ENCODE measurements at places on chromosomes 11 and 22.

- no peak for DNase-seq
Observed at GRCh38 chr11:44858796-44859527, 91.7 kb downstream of the TP53I11 start.

- no peak for DNase-seq
Observed at GRCh38 chr22:32410459-32410858, 1.6 kb downstream of the RTCB start.

- DNase-seq, result no peak
Observed at GRCh38 chr11:110465231-110465630, 35.5 kb downstream of the FDX1 start.

DNA sequence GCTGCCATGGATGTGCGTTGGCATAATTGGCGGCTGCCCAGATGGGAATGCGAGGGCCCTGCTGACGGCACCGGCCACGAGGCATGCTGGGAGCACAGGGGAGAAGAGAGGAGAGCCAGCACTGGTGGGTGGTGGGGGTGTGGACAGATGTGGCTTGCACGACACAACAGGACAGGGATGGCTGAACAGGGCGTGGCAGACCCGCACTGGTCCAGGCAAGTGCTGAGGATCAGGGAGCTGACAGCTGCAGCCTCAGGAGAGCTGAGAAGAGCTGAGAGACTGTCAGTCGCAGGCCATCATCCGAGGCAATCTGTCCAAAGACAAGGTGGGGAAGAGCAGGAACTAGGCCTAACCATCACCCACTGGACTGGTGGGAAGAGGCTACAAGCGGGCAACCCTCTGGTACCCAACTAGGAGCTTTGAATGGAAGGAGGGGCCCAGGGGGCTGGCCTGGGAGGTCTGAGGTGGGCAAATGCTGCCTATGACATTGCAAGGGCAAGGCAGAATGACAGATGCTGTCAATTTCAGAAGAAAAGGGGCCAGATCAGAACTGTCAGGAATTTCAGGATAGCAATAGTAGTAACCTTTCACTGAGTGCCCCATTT is 2.4 kb downstream of the GNB1L start:
- no peak for DNase-seq

GRCh38 chr11:650482-650881 is 13.4 kb downstream of the DRD4 start:
- no peak for DNase-seq

DNA sequence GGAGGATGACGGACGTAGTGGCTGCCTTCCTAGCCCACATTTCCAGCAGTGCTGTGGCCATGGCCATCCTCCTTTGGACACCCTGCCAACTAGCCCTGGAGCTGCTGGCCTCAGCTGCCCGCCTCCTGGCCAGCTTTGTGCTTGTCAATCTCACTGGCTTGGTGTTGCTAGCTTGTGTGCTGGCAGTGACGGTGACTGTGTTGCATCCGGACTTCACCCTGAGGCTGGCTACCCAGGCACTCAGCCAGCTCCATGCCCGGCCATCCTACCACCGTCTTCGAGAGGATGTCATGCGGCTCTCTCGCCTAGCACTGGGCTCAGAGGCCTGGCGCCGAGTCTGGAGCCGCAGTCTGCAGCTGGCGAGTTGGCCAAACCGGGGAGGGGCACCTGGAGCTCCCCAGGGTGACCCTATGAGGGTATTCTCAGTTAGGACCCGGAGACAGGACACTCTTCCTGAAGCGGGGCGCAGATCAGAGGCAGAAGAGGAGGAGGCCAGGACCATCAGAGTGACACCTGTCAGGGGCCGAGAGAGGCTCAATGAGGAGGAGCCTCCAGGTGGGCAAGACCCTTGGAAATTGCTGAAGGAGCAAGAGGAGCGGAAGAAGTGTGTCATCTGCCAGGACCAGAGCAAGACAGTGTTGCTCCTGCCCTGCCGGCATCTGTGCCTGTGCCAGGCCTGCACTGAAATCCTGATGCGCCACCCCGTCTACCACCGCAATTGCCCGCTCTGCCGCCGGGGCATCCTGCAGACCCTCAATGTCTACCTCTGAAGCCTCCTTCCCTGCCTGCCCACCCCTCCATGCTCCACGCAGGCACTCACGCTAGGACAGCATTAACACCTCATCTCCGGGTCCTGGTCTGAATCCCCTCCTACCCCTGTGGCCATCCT is 1.6 kb downstream of the RNF26 start:
- no peak for DNase-seq

DNA sequence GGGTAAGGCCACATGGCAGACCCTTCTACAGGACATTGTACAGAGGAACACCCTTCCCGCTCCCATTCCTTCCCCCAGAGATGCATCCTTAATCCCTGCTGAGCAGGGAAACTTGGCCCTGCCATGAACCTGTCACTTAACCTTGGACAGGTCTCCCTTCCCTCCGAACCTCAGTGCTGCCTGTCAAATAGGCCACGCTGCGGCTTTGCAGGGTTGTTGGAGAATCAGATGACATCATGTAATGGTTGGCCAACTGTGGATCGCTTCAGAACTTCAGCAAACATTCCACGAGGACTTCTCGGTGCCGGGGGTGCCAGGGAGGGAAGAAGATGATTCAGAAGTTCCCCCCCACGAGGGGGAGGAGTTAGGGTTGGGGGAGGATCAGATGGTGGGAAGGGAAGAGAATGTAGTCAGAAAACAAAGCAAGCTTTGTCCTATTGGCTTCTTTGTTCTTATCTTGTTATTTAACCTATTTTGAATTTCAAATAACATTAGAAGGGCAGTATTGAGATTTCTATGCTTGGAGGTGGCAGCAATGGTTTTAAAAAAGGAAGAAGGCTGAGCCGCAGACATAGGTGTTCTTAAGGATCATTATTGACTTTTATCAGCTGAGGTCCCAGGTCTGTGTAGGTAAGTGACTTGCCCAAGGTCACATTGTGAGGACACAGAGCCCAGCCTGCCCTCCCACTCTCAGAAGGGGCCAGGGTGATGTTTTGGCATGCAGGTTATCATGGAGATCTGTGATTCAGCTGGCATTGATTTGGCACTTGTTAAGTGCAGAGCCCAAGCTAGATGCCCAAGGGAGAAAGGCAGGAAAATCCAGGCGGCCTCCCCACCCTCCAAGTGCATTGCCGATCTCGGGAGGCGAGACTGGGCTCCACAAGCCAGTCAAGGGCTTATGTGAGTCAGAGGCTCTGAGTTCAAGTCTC is 3.1 kb downstream of the CDC42EP1 start:
- DNase-seq, result no peak

DNA sequence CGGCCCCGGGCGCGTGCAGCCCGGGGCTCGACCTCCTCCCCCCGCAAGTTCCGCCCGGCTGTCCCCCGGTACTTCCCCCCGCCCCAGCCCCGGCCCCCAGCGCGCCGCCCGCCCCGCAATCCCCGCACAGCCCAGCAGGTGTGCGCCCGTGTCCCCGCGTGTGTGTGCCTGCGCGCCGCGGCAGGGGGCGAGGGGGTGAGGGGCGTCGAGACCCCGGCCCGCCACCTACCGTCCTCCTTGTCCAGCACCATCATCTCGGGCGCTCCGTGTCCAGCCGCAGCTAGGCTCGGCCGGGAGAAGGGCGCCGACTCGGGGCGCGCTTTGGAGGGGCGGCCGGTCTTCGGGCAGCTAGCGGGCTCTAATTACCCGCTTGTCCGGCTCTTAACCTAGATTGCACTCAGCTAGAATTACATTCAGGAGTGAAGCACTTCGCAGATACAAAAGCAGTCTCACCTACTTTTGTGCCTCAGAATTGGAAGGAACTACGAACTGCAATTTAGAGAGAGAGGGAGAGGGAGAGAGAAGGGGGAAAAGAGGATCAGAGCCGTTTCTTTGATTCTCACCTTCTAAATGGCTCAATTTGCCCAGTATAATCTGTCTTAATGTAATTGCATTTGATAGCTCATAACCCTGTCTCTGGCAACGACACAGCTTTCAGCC is 439 bp downstream of the LMO1 start:
- no peak for DNase-seq

DNA sequence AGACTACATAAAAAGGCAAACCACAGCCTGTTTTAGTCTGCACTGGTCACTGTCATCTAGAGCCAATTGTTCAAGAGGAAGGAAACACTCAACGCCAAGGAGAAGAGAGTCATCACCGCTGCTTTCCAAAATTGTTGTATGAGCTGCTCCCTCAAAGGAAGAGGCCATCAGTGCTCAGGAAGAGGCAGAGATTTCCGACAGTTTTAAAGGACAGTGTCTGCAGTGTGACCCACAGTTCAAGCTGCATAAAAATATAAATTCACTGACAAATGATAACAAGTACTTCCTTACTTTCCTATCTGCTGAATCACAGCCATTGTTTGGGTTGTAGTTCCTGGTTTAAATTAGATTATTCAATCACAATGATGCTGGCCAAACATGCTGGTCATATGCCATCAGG is 16.4 kb downstream of the PRCP start:
- DNase-seq, result no peak

GRCh38 chr22:32255217-32255616 is at the start of gene SLC5A4:
TSS of gene SLC5A4 (minus strand) at chr22:32255347. CDS start at chr22:32255329, 18 bp downstream.
- DNase-seq, result no peak

DNA sequence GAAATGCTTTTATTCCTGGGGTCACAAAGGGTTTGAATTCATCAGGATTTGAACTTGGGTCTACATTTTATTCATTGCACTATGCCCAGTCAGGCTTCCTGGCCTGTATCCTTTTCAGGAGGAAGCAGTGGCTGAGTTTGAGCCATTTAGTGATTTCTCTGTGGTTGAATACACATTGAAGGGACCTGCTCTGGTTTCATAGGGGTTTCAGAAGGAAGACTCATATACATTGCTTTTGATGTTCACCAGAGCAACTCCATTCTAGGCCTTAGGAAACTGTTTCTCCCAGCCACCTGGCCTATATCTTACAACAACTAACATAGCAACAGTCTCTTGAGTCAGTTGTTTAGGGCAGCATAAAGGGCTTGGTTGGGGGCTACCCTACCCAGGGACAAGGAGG is 165.7 kb downstream of the INSC start:
- no peak for DNase-seq

DNA sequence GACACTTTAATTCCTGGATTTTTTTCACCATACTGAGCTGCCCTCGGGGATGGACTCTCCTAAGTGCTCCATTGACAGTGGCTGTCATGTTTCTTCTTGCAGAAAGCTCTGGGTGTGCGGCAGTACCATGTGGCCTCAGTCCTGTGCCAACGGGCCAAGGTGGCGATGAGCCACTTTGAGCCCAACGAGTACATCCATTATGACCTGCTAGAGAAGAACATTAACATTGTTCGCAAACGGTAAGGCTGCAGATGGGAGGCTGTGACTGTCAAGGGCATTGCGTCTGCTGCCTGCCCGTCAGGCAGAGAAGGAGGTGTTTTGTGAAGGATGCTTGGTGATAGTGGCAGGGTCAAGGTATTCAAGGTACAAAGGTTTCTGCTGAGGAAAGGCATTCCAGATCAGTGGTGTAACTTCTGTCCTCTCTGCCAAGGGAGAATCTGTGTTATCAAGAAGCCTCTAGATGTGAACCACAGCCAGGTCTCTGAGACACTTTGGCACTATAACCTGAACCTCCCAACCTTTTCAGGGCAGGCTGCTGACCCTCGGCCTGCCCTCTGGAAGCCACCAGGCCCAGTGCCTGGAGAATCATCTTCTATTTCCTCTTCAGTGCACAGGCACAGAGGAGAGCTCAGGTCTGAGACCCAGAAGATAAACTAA is 30.8 kb downstream of the ACO2 start:
- DNase-seq, result no peak

- DNase-seq, result no peak
Observed at GRCh38 chr11:131025020-131025419, 108.7 kb upstream of the SNX19 start.

DNA sequence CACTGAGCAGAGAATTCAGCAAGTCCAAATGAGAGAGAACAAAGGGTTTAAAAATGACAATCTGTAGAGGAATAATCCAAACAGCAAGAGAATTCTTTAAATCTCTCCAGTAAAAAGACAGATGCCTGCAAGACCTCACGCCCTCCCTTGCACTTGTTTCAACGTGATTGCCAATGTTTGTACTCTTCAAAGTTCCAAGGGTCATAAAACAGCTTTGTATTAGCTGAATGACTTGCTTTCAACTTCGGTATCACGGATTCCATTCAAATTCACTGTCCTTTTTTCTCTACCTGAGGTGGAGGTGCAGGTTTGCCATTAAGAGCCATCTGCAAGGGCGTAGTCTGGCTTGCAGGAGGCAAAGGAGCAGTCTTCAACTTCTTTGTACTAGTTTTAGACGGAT is 41.1 kb upstream of the CHRNA10 start:
- DNase-seq, result no peak

- DNase-seq, result no peak
Observed at GRCh38 chr11:120814531-120815318, 209.2 kb upstream of the TBCEL start.

- DNase-seq, result no peak
Observed at GRCh38 chr11:14022821-14023220, 60.3 kb downstream of the SPON1 start.

- no peak for DNase-seq
Observed at GRCh38 chr11:76791861-76792260, 8.7 kb downstream of the TSKU start.

DNA sequence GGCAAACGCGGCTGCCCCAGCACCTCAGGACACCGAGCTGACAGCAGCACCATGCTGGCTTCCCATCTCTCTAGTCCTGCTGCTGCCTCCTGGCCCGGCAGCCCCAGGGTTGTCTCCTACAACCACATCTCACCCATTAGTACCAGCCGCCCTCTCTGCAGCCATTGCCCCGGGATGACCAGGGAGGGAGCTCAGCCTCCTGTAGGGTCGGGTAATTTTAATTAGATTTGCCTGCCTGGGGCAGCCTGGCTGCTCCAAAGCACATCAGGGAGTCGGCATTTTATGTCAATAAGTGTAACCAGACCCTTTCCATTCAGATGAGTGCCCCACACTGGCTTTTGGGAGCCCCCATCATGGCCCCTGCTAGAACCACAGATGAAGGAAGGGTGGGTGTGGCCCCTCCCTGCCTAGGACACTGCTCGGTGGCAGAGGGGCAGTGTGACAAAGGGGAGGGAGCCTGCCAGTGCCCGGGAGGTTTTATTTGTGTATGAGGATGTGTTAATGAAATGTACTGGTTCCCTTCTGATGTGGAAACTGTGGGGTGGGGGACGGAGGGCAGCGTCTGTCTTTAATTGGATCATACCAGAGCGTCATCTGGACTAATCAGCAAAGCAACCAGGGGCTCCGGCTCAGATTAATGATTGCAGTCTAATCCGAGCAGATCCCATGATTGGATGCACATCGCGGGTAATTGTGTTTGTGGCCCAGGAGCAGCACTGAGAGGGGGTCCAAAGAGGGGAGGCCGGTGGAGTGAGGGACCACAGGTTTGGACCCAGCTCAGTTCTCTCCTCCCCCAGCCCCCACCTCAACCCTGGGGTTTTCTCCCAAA is 125.3 kb downstream of the FEZ1 start:
- no peak for DNase-seq

DNA sequence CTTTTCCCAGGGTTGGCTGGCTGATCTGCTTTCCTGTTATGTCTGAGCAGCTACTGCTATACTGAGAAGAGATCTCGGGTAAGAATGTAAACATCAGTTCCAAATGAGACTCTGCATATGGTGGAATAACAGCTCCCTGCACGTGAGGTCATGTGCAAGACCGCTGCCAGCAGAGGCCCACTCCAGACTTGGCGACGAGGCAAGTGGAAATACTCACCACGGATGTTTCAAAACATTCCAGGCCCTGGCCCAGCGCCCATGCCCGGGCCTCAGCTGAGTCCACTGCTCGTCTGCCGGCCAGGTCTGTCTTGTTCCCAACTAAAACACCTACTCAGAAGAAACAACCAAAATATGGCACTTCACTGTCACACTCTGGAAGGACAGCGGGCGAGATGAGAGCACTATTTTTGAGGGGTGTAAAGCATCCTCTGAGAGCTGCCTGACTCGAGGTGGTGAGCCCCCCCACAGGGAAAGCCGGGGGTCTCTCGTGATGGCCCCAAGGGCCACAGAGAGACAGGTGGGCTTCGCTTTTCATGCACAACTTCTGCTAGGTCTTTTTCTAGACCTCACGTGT is 13.1 kb downstream of the IFT27 start:
- DNase-seq, result no peak

- DNase-seq, result no peak
Observed at GRCh38 chr11:8354622-8355415, 91.1 kb upstream of the LMO1 start.
